Stimulated activated naive CD4-positive, alpha-beta T cell (primary cell): ENCODE measurements at places on chromosomes 6 and 20.

GRCh38 chr6:30889921-30890645, 5.8 kb downstream of the DDR1 start:
- DNase-seq, result no peak

GRCh38 chr6:5514353-5514752, 253.0 kb downstream of the FARS2 start:
- no peak for DNase-seq

DNA sequence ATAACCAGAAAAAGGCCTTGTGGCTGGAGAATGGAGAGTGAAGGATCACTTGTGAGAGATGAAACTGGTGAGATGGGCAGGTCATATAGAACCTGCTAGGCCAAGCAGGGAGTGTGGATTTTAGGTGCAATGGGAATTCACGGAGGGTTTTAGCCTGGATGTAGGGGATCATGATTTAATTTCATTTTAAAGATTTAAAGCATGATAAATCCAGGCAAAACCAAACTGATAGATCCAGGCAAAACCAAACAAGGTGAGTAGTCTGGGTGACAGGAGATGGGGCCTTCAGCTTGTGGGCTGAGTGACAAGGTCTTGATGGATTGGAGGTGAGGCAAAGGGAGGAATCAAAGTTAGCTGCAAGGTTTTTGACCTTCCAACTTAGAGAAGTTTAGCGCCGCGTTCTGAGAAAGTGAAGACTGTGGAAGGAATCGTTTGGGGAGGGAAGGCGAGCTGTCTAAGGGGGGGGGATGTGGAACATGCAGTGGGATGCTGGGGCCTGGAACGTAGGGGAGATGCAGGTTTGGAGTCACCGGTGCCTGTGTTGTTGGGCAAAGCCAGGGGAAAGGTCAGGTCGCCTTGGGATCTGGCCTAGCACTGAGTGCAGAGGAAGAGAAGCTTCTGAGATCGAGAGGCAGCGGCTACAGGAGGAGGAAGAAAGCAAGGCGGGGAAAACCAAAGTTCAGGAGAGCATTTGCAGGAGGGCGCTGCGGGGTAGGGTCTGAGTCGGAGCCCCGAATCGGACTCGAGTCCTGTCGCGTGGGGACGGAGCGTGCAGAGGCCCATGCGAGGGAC, 1.3 kb upstream of the PLCG1 start:
- no peak for DNase-seq

GRCh38 chr20:41004531-41005360, 23.9 kb upstream of the TOP1 start:
- no peak for DNase-seq

- no peak for DNase-seq
Measured at GRCh38 chr20:57672164-57672563, 37.7 kb downstream of the PMEPA1 start.
